Cardiac fibroblast (primary cell): ENCODE measurements at places on chromosomes 5 and 9.

DNA sequence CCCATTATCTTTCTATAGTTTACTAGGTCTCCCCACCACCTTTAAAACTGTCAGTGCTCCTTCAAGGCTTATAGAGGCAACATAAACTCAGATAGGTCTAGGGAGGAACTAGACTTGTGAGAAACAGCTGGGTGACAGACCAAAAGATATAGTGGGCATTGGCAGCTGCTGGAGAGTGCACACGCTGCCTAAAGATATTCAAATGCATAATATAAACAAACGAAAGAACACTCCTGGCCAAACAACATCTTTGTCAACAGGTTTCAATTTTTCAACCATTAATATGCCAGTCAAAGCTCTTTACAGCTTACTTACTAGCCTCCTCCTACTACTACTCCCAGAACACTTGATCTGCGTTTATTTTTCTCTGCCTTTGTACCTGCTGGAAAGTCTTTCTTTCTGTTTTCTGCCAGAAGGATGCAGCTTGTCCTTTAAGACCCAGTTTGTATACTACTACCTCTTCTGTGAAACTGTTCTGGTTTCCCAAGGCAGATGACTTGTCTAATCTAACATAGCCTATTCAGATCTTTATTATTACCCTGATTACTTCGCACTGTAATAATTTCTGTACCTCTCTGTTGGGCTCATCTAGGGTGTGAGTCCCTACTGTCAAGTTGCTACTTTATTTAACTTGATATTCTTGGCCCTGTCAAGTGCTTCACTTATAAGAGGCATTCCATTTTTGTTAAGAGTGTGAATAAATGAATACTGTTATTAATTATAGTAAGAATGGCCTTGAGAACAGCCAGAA, 14.3 kb downstream of the KDM3B start:
- DNase-seq: no peak

DNA sequence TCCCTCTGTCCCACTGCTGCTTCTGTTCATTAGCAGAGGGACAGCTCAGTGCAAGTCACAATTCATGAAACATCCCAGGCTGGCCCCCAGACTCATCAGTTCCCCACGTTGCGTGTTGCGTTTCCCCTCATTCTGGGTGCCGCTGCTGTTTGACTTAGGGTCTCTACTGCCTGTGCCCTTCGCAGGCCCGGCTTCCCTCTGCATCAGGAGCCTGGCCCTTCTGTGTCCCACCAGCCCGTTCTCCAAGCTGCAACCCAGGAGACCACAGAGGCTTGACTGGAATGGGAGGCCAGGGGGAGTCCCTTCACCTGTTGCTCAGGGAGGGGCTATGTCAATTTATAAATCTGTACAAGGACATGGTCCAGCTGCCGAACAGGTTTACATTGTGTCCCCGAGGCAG, 53.9 kb upstream of the SUSD3 start:
- DNase-seq: no peak

- no peak for DNase-seq
Observed at GRCh38 chr5:172153695-172154094, 34.3 kb downstream of the STK10 start.

- no peak for DNase-seq
Observed at GRCh38 chr5:161691911-161692310, 6.4 kb downstream of the GABRA6 start.

GRCh38 chr5:373710-374602, 52.4 kb downstream of the AHRR start:
- peak; percentile 57 for DNase-seq

DNA sequence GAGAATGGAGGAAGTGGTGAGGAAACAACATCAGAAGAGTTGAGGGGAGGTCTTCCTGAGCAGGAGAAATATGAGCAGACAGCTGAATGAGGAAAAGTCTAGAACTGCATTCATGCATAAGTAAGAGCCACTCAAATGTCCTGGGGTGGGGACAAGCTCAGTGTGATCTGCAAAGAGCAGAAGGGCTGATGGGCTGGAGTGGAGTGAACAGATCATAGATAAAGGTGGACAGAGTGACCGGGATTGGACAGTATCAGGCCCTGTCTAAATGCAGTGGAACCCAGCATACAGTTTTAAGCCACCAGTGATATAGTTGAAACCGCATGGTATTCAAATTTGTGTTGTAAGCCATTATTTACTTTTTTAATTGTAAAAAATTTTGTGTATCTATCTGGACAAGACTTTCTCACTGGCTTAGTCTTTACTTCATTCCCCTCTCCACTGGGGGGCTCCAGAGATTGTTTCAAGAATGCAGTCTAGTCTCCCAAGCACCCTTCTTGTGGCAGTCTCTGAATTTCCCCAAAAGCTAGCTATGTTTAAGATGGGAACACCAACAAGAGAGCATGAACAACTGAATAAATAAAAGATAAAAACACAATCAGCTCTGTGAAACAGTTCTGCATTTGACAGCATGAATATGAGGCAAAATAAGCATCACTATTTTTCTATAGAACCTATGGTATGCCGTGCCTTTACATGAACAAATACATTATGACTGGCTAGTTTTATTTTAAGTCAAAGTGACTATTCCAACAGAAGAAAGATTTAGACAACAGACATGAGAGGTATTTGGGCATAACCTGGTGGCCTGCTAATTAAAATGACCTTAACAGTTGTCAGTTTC, 10.7 kb upstream of the STK32A start:
- peak; percentile 76 for DNase-seq

DNA sequence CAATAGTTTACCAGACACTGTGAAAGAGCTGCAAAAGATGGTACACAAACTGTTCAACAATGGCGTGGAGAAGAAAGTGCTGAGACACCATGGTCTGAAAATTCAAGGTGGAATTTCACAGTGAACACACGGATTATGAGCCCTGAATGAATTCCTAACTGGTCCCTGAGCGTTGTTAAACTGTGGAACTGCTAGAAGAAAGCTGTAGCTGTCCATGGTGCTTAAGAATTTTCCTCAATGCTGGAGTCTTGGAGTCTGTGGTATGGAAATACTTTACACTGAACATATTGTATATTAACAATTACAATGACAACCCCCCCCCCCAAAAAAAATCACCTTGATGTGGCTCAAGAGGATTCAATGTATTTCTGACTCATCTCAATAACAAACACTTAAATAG, 68.5 kb downstream of the SLC24A2 start:
- DNase-seq: peak; percentile 52

DNA sequence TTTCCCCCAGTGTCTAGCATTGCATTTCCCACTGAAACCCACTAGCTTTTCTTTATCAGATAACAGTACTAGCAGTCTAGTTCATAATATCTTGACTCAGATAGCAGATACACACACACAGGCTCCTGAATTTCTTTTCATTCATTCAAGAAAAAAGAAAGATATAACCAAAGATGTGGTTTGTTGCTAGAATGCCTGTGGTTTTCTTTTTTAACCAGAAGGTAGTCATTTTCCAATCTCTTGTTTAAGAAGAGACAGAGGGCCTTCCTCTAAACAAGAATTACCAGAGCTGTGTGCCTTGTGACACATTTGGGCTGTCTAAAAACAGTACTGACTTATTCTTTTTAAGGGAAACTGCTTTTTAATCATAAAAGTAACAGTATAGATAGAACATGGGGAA, 167.3 kb downstream of the PJA2 start:
- no peak for DNase-seq

GRCh38 chr9:76595645-76596044, 136.7 kb downstream of the GCNT1 start:
- no peak for DNase-seq

GRCh38 chr5:149488645-149489306, 62.5 kb downstream of the CSNK1A1 start:
- peak; percentile 53 for DNase-seq

DNA sequence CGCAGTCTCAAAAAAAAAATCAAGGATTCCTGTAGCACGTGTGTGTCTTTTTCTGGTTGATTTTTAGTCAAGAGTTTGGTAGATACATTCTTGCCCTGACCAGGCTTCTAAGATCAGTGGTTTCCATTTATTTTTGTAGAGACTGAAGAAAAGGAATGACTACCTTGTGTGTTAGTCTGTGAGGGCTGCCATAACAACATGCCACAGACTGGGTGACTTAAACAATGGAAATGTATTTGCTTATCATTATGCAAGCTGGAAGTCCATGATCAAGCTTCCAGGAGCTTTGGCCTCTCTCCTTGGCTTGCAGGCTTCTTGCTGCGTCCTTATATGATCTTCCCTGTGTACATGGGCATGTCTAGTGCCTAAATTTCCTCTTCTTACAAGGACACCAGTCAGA, 127.0 kb downstream of the CCDC192 start:
- peak; percentile 63 for DNase-seq

GRCh38 chr9:101564252-101564651, 30.5 kb downstream of the PPP3R2 start:
- no peak for DNase-seq

GRCh38 chr5:180982008-180982741, 6.5 kb upstream of the BTNL3 start:
- DNase-seq: no peak

GRCh38 chr5:174427304-174427703, 297.1 kb upstream of the MSX2 start:
- no peak for DNase-seq

DNA sequence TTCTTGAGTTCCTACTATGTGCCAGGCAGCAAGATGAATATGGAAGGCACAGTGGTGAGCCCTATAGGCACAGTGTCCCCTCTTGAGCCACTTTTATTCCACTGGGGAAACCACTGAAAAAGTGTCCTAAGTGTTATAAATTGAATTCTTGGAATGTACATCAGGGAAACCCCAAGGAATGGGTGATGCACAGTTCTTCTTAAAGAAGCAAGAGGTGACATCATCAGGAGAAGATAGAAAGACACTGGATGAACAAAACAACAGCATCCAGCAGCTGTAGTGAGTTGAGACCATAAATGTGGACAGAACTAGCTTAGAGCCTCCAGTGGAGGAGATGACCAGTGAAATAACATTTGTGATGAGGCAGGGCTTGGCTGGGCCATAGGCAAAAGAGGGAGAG, 199.2 kb upstream of the ANKRD55 start:
- DNase-seq: no peak

- DNase-seq: no peak
Observed at GRCh38 chr5:74044936-74045335, 418.9 kb downstream of the ARHGEF28 start.

- peak; percentile 21 for DNase-seq
Observed at GRCh38 chr9:69444021-69444420, 119.0 kb downstream of the ENTREP1 start.

GRCh38 chr5:151222054-151222789, 1.7 kb downstream of the CCDC69 start:
- no peak for DNase-seq

DNA sequence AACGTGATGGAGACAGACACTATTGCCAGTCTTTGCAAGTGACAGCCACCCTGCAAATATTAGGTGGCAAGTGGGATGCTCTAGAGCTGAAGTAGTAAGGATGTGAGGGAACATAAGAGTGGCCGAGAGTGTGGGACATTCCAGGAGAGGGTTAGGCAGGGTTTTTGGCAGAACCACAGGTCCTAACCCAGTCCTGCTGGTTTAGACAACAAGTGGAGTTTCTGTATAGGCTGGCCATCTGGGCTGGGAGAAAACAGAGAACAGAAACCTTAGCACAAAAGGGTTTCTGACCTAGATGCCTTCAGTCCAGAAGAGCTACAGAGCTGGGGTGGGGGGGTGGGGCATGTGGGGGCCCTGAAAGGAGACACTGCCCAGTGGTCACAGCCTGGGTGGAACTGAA, 107.4 kb downstream of the TMEM174 start:
- DNase-seq: no peak

DNA sequence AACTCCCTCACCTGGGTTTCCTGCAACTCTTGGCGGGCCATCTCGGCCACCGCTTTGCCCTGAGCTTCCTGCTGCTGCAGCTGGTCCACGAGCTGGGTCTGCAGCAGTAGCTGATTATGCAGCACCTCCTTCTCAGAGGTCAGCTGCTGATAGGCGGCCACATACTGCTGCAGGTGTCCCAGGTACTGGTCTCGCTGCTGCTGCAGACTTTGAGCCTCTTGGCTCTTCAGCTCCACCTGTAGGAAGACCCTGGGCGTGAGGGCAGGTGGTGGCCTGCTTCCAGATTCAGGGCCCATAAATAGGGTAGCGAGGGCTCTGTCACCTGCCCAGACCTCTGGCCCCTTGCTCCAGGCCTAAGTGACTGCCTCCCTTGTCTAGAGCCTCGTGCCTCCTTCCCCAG, 16.7 kb downstream of the GOLGA2 start:
- DNase-seq: no peak

- DNase-seq: no peak
Observed at GRCh38 chr5:17964067-17964466, 329.8 kb downstream of the TAF11L14 start.

DNA sequence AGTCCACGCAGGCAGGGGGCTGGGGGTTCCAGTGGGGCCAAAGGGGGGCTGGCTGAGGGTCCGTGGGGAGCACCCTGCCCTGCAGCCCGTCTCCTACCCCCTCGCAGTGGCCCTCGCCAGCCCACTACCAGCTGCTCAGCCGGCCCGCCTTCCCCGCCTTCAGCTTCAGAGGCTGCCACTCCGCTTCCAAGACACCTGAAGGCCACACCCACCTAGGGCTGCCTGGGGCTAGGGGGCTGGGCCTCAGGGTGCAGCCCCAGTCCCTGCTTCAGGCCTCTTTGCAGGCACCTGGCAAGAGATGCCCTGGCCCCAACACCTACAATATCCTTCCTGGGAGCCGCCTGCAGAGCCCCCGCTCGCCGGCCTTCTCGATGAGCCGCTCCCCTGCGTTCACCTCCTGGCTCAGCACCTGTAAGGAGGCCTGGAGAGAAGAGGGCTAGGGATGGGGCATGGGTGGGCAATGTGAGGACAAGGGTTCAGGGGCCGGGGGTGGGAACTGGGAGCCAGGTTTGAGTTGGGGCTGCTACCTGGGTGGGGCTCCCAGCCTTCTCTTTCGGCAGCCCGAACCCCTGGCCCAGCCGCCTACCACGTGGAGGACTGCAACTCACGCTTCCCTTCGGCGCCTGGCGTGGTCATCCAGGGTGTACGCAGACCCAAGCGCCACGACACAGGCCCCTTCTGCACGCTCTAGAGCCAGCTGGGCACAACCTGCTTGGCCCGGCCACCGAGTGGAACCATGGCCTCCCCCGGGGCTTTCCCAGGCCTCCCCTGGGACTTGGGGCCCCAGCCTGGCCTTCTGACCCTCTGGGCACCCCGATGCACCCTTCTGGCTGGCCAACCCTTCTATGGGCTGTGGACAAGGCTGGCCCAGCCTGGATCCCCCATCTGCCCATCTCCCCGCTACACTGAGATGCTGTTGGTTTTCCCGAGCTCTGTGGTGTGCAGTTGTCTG, 1.7 kb downstream of the STPG3 start:
- DNase-seq: no peak

GRCh38 chr5:147404706-147405105, 105.2 kb downstream of the DPYSL3 start:
- no peak for DNase-seq

GRCh38 chr5:125870256-125870655, 553.0 kb upstream of the GRAMD2B start:
- no peak for DNase-seq

- DNase-seq: no peak
Observed at GRCh38 chr9:135815413-135815812, 91.9 kb downstream of the CAMSAP1 start.

GRCh38 chr9:72726947-72727346, 205.5 kb downstream of the TMC1 start:
- DNase-seq: no peak
